ENCODE measurements at places on chromosomes 1 and 21.

GRCh38 chr1:240575981-240576662 is 35.8 kb downstream of the GREM2 start:
- peak; percentile 93 for DNase-seq

- DNase-seq = no peak
These were observed 2.7 kb upstream of the STX12 start for GRCh38 chr1:27770293-27770830.

DNA sequence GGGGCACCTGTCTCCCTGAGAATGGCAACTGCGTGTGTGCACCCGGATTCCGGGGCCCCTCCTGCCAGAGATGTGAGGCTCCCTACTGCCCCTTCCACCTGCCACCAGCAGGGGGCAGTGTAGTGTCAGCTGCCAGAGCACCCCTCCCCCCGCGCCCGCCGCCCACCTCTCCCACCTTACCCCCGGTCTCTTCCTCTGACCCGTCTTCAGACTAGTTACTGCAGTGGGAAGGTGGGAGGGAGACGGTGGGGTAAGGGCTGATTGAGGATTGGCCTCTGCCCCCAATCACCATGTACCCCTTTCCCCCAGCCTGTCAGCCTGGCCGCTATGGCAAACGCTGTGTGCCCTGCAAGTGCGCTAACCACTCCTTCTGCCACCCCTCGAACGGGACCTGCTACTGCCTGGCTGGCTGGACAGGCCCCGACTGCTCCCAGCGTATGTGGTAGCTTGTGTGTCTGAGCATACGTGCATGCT is 10.1 kb upstream of the LRRC71 start:
- peak; percentile 44 for DNase-seq

- no peak for DNase-seq
These were observed 390.2 kb downstream of the USH2A start for GRCh38 chr1:216032961-216033614.

DNA sequence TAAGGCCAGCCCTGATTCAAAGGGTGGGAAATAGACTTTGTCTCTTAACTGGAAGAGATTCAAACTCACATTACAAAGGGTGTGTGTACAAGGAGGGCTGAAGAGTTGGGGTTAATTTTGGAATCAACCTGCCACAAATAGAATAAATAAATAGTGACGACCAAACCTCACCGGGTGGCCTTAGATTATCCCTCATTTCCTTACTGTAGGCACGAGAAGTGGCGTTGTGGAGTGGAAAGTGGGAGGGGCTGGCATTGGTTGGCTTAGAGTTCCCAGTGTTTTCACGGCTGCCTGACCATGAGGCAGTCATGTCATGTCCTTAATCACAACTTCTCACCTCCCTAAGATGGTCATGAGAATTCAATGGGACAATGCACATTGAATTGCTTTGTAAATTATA is 21.3 kb upstream of the RUNX1 start:
- DNase-seq = no peak

DNA sequence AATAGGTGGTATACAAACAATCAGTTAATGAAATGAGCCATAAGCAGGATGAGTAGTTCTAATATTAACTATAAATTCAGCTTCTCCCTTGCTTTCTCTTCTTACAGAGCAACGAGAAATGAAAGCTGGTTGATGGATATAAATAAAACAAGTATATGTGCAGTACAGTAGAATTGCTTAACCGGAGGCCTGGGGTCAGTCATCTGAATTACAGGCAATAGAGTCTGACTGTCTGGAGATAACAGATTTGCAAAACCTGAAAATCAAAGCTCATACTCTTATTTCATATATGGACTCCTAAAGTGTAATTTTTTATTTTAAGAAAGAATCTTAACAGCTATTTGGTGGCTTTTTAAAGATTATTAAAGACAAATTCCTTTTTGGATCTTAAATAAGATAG is 43.1 kb upstream of the SGIP1 start:
- no peak for DNase-seq

DNA sequence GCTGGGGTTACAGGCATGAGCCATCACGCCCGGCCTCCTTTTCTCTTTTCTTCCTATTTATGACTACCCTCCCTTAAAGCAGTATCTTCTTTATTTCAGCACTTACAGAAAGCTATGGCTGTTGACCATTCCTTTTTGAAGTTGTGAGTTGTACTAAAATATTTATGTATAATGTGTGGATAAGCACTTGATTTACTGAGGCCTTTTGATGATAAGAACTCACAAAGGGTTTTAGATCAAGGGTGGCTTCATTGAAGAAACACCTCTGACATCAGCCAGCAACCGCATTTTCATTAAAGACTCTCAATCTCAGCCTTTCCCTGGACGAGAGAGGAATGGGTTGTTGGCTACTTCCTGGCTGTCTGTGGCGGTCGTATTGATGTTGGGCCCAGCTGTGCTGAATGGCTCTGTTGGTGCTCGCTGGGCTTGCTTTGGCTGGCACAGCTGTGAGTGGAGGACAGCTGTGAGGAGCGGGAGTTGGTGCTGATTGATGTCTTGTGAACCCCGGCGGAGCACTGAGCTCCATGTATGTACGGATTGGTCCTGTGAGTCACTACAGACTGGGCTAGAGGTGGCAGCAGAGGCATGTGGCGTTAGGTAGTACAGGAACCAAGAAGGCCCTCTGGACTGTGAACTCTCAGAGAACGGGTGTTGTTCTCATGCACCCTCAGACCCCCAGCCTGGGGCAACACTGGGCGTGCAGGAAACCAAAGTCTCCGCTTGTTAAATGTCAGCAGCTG is 208.8 kb downstream of the KIF26B start:
- DNase-seq = no peak

- DNase-seq = peak; percentile 71
These were observed 42.1 kb upstream of the ZNF496 start for GRCh38 chr1:247373721-247374141.

GRCh38 chr1:5951846-5952410 is 40.3 kb downstream of the NPHP4 start:
- no peak for DNase-seq

GRCh38 chr1:47367651-47368050 is 34.1 kb downstream of the CMPK1 start:
- no peak for DNase-seq

DNA sequence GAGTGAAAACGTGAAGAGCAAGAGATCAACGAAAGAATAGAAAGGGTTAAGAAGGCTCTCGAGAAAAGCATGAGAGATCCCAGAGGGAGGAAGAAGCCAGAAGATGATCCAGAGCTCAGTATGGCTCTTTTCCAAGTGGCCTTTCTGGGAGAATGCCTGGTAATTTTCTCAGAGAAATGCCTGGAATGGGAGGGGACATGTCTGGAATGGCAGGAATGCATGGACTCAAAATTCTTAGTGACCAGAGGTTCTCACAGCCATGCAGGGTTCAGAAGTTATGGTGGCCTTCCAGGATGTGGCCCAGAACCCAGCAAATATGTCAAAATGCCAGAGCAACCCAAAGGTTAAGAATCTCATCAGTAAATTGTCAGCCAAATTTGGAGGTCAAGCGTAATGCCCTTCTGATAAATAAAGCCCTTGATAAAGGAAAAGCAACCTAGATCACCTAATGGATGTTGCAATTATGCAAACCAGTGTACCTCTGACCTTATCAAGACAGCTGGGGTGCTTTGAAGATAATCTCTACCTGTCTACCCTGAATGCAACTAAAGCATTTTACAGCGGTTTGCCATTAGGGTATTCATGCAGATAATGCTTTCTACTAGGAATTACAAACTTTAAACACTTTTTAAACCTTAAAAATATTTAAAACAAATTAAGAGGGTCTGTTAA is 53.1 kb downstream of the NBPF6 start:
- peak; percentile 11 for DNase-seq

- DNase-seq = no peak
These were observed 75.1 kb upstream of the ZBTB40 start for GRCh38 chr1:22376546-22376945.

DNA sequence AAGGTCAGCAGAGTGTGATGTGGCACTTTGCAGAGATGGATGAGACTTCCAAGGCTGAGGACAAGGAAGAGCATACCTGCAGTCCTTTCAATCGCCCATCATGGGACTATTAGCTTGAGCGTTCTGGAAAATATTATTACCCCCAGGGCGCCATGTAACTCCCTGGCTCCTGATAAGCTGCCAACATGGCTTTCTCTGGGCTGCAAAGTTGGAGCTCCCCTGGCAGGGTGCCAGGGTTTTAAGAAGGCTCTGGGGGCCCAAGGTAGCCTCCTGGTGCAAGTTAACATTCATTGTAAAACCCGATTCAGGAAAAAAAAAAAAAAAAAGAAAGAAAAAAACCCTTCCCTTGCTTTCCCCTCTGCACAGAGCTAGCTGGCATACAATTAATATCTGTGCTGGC is 196.7 kb downstream of the PBX1 start:
- DNase-seq = no peak

- DNase-seq = no peak
These were observed 1015.4 kb downstream of the AMY1C start for GRCh38 chr1:104765085-104765484.

DNA sequence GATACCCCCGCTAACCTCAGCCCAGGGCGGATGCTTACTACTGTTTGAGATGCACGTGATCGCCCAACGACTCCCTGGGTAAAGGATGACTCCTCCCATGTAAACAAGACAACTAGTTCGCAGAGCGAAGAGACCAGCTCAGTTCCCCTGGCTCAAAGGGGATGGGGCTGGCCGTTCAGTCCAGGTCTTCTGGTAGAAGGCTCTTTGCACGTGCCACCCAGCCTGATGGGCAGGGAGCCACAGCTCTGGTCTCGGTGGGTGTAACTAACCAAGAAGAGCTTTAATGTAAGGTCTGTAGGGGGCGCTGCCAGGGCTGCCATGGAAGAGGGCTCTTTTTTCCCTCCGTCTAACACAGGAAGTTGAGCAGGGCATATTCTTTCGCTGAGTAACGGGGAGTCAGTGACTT is 49.4 kb upstream of the PARP1 start:
- peak; percentile 35 for DNase-seq

GRCh38 chr1:35864813-35865212 is 18.2 kb upstream of the AGO1 start:
- no peak for DNase-seq

GRCh38 chr1:225435487-225435886 is 7.6 kb upstream of the LBR start:
- no peak for DNase-seq

DNA sequence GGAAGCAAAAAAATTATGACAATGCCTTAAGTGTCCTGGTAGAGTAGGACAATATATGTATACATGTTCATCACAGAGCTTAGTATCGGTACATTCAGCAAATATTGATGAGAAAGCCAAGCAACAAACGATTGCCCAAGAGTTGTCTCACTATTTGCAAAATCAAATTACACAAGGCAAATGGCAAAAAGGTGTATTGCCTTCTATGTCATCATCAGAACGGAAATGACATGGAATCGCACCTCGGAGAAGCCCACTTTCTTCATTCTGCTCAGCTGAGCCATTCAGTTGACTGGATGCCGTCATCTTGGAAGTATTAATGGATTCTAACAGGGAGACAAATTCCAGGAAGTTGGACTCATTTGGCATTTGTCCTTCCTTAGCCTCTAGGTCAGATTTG is 37.7 kb downstream of the PCNX2 start:
- DNase-seq = no peak

DNA sequence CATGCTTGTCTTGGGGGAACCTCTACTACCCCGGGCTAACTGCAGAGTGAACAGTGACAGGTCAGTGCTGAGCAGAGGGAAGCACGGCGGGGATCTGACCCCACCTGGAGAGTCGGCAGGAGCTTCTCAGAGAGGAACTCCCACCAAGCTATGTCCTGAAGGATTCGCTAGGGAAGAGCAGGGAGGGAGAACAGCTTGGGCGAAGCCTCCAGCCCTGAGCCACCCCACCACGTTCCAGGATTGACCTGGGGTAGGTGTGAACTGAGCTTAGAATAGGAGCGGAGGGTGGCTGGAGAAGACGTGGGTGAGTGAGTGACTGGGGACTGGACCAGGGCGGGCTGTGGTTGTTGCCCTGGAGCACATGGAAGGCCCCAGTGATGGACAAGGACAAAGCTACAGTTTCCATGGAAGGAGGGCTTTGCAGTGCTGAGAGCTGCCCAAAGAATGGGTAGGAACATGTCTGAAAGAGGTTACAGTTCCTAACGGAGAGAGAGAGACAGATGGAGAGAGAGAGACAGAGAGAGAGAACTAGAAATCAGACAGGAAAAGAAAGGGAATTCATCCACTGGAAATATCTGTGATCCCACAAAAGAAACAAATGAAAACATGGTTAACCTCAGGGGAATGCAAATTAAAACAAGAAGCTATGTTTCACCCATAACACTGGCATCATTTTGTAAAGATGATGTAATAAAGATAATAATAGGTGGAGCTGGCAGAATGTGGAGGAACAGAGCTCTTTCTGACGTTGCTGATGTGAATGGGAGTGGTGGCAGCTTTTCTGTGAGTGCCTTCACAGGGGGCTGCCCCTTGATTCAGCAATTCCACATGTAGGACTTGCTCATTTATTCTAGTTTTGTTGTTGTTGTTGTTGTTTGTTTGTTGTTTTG is 17.2 kb downstream of the BSND start:
- no peak for DNase-seq

GRCh38 chr1:92995441-92996430 is 34.5 kb upstream of the DIPK1A start:
- no peak for DNase-seq

DNA sequence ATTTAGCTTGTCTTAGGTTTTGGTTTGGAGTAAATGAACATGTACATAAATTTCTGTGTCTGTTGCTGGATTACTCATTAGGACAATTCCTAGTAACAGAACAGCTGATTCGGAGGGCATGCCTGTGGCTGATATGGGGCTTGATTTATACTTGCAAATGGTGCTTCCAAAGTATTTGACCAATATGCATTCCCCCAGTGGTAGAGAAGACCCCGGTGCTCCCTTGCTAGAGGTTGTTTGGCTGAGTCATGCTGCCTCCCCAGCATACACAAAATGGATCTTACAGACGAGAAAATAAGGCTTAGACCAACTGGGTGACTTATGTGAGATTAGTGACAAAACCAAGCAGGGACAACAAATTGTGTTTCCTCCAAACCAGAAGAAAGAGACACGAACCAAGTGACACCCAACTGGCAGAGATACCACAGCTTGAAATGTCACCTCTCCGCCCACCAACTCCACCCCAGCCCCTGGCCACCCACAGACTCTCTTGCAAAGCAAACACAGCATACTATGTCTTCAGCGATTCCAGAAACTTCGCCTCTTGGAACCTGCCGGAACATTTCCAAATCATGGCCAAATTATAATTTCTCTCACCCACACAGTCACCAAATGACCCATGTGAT is 75.9 kb upstream of the ETS2 start:
- DNase-seq = no peak

DNA sequence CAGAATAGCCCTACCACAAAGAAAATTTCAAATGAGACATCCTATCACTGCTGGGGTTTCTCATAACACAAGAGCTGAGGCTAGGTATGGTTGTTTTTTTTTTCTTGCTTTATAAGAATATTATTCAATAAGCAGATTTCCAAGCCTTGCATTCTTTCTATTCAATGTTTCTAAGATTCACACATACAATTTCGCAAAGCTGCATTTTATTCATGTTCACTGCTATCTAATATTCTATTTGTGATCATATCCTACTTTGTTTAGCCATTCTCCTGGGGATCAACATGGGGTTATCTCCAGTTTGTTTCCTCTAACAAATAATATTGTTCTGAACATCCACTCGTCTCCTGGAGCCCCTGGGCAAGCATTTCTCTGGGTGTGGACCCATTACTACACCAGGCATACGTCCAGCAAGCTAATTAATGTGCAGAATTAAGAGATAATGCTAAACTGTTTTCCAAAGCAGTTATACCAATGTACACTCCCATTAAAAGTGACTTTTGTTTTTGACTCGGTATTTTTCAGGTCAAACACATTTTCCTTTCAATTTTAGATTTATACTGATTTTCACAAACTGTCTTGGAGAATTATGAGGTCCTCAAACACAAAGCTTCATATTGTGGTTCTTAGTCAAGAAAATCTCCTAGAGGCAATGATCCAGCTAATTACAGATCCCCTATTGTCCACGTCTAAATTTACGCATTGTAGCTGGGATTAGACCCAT is 15.7 kb upstream of the HLCS start:
- DNase-seq = peak; percentile 15
